ENCODE measurements at places on chromosomes 6 and 20.

DNA sequence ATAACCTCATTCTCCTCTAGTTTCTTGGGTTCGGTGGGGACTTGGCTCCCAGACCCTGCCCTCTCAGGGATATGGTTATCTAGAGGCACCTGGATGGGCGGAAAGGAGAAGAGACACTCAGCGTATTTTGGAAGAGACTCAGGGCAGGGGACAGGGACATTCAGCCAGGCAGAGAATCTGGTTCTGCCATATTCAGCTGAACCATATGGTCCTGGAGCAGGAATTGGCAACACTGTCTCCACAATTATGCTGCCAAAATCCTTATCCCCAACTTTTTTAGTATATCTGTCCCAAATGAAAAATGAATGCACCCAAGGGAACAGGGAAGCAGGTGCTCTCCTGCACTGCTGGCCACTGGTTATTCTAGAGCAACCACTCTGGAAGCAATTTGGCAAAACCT lies 17.7 kb downstream of the SDC4 start:
- DNase-seq: no peak

DNA sequence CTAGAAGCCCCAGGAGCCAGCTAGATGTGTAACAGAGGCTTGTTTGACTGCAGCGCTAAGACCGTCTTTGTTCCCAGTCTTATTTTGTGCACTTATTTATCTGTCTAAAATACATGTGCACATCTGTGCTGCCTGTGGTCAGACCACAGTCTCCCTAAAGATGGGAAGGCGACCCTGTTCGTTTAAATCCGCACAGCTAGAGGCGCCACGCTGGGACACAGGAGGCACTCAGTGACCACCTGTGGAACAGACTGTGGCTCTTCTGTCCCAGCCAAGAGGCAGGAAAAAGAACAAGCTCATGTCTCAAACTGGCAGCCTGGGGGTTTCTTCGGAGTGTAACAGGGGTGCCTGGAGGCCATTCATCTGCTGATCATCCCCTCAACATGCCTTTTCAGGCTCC lies 66.8 kb downstream of the CPNE5 start:
- no peak for DNase-seq

- DNase-seq: no peak
Observed at GRCh38 chr6:162485464-162485863, 242.1 kb downstream of the PRKN start.

GRCh38 chr6:66277400-66277799 lies 570.4 kb upstream of the EYS start:
- DNase-seq: no peak

- DNase-seq: no peak
Observed at GRCh38 chr6:146917182-146917581, 287.0 kb upstream of the STXBP5 start.

DNA sequence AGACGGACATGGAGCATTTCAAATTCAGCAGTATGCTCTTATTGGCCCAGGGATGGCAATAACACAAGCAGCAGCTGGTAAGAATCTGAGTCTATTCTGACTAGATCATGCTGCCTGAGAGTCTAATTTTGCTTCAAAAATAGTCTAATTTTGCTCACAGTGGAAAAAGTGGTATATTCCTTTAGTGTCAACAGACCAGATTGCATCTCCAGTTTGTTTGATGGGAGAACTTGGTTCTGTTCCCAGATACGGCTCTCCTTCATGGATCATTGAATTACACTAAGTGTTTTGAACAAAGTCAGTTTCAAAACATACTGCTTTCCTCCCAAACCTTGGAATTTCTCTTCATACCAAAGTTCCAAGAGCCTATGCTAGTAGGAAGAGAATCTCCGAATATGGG lies 586.1 kb downstream of the RNF144B start:
- no peak for DNase-seq

- no peak for DNase-seq
Observed at GRCh38 chr20:23608251-23608846, 2.6 kb upstream of the CST9 start.

- DNase-seq: no peak
Observed at GRCh38 chr6:126268092-126268491, 71.8 kb upstream of the CENPW start.

GRCh38 chr6:122790423-122791309 lies 1.6 kb downstream of the SMPDL3A start:
- DNase-seq: no peak

- DNase-seq: no peak
Observed at GRCh38 chr6:158174514-158174913, 6.4 kb downstream of the GTF2H5 start.

- DNase-seq: no peak
Observed at GRCh38 chr6:31946370-31946885, 533 bp downstream of the CFB start.
